Dorsolateral prefrontal cortex (tissue), 122 donors: ENCODE measurements at places on chromosomes 4 and X. TPM values are rescaled to one million over a fixed set of nuclear protein-coding genes. Genes with fewer than 3 reads are reported as not detected.

- DNase-seq: no peak
These were observed 39.6 kb downstream of the NUDT11 start for GRCh38 chrX:51456814-51457213.

DNA sequence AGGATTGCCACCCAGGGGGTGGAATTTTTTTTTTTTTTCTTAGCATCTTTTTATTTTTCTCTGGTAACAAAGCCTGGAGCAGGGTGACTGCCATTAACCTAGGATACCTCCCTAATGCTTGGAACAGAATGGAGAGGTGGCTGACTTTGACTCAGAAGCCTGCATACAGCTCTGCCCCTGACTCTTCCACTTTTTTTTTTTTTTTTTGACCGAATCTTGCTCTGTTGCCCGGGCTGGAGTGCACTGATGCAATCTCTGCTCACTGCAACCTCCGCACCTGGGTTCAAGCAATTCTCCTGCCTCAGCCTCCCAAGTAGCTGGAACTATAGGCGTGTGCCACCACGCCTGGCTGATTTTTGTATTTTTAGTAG is 341 bp upstream of the SLC2A9 start:
- no peak for DNase-seq

DNA sequence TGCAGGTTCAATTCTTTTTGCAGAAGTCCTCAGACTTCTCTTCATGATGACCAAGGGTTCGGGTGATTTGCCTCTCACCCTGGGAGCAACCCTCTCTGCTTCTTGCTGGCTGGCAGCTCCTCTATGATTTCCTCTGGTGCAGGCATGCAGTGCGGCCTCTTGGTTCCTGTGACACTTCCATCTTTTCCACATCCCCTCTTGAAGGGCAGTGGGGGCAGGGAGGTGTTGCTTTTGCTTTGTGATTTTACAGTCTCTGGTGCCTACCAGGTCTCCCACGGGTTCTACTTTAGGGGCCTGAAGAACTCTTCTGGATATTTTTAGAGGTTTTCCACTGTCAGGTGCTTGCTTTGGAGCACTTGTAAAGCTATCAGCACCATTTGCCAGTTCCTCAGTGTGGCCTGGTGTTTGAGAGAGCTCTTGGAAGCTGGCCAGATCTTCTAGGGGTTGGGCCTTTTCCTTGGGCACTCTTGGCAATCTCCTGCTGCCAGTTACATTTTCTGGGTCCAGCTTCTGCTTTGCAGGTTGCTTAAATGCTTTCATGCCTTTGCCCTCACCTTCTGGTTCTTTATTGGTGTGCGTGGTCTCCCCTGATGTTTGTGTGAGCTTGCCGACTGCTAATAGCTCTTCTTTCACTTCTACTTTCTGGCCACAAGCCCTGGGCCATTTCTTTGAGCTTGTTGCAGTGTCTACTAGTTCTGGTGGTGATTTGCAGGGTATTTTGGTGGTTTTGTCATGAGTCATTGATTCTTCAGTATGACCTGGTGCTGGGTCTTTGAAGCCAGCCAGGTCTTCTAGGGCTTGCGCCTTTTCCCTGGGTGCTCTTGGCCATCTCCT is 11.5 kb upstream of the CHST7 start:
- DNase-seq: no peak

GRCh38 chrX:118261151-118261550 is 84.8 kb upstream of the WDR44 start:
- no peak for DNase-seq

DNA sequence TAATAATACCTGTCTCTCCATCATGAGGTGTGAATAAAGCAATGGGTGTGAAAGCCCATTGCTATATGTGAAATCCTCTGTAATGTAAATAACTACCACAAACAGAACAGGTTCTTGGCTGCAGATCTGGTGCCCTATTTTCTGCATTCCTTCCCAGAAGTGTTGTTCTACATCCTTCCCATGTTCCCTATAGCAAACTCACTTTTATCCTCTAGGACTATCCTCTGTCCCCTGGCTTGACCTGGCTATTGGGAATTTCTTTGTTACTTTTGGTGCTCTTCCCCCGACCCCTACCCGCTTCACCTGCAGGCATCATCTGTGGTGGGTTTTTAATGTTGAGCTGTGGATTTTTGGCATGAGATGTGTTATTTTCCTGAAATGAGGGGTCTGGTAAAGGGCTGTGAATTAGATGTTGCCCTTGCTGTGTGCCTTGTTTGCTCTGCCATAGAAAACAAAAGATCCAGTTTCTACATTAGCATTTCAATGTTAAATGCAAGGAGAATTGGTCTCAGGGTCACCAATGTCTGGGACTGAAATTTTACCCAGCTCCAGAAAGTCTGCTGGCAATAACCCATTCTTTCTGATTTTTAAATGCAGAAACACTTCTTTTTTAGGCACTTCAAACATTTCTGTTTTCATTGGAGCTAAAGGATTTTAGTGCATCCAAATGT is 13.6 kb upstream of the FREM3 start:
- DNase-seq: no peak

DNA sequence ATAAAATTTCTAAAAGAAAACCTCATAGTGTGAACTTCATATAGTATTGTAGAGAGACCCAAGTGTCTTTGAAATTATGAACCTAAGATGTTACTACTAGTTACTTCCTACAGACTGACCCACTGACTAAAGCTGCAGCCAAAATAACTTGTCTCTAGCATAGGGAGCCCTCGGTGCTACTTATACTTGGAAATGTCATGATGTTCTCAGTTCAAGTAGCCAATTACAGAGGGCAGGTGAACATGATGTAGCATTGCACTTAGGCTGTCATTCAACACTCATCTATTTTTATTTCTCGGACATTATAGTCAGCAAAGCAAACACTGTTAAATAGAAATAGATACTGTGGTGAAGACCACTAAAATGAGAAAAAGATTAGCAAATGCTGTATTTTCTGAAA is 165.6 kb downstream of the AREG start:
- no peak for DNase-seq

Gene CPE
- total RNA-seq: 857 TPM

Gene NDST4
- 0.66 TPM for total RNA-seq

Gene NUP54
- 55.1 TPM for total RNA-seq
